NCI-H146 (cell line): ENCODE measurements at places on chromosomes 1 and 21.

DNA sequence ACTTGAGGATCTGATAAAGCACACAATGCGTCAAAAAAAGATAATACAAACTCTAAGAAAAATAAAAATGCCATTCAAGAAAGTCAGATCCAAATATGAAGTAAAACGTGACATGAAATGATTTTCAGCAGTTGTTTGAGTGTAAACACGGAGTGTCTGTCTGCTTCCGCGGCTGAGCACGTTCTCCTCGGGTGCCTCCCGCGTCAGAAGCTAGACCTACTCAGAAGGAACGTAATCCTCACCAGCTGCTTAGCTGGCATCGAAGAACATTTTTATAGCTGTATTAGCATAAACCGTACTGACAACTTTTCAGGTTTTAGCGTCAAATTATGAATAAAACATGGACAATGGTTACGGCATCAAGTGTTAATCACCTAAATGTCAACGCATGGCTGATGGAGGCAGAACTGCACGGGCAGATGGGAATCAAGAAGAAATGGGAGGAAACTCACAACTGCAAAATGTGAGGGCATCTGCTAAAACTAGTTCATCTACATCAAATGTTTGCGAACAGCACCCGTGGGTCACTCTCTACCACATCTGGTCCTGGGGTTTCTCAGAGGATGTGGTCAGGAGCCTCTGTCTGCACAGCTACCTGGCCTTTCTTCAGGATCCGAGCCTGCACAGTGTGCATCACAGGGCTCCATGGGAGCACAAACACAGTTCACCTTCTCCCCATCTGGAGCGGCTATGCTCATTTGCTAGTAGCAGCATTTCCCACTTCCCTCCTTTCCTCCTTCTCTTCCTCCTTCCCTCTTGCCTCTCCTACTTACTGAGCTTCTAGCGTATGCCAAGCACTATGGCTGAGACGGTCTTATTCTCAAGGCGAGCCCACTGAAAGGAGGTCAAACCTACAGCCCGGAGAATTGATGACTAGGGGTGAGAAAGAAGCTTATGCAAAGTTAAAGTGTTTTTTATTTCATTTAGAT, 40.0 kb downstream of the RCAN1 start:
- DNase-seq, result no peak

DNA sequence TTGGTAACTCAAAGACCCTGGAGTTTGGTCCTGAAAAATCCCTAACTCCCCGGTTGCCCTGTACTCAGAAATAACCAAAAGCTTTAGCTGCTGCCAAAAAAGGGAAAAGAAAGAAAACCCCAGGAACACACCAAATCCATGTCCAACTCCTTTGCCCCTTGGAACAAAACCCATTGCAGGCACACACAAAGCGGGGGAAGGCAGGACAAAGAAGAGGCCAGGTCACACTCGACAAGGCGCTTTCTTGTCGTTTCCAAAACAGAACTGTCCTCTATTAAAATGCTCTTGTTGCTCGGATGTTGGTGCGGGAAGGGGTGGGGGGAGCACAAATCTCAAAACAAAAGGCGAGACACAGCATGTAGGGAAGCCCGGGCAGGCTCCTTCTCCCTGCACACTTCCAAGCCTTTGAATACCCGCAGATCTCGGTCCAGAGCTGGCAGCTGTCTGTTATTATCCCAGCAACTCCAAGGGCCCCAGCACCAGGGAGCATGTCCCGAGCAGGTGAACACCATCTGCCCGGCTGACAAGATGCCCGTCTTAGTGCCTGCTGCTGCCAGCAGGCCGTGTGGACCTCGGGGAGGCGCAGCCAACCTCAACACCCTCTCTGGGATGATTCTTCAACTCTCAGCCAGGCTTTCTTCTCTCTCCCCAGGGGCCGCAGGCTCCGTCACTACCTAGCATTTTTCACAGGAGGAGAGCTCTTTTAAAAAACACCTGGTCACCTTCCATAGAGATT, 96.4 kb downstream of the SSBP3 start:
- DNase-seq, result peak; percentile 85

DNA sequence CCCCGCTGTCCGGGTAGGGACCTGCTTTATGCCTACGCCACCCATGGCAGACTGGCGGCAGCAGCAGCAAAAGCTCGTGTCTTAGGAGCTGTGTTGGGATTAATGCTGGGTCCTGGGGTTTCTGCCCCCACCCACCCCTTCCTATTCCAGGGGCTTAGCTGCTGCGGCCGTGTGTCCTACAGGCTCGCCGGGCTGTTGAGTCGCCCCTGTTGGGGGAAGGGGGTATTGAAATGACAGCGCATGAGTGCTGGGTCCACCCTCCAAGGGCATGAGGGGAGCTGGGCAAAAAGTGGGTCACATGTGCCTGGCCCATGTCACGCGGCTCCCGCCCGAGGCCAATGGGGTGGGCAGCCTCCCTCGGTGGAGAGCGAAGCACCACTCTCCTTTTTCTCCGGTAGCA, 118.3 kb upstream of the COL6A1 start:
- no peak for DNase-seq

GRCh38 chr1:12634156-12634555, 9.7 kb upstream of the AADACL4 start:
- no peak for DNase-seq

DNA sequence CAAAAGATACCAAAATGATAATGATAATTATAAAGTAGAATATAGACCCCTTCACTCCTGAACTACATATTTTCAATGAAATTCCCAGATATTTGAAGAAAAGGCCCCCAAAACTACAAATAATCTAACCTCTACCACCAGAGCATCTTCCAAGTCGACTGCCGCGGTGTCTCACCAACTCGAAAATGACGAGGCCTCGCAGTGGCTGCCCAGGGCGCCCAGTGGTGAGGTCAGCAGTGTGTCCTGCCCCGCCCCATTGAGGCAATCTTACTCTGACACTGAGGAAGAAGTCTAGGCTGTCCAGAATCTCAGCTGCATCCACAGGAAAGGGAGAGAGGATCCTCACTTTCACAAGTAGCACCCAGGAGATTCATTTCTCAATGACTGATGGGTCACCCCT, 5.2 kb downstream of the DUSP10 start:
- no peak for DNase-seq

GRCh38 chr1:168958562-168959289, 147.8 kb upstream of the ATP1B1 start:
- DNase-seq, result peak; percentile 74

- DNase-seq, result no peak
Observed at GRCh38 chr1:236550961-236551851, 27.4 kb downstream of the LGALS8 start.

DNA sequence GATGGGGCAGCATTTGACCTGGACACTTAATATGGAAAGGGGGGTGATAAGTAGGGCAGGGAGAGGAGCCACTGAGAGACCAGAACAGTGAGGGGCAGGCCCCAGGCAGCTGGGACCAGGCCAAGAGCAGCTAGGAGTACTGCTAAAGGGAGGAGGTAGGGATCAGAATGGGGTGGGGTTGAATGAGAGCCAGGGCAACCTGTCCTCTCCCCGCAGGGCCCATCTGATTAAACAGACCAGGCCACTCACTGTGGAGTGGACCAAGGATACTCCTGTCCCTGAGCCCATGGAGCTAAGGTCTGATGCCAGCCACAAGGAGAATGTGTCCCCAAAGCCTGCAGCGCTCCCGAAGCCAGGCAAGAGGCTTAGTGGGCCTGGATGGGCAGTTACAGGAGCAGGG, 2.1 kb downstream of the C1orf167 start:
- no peak for DNase-seq
